ENCODE measurements at places on chromosomes 1 and 21.
A peak's percentile ranks its signal among the peaks of the same experiment; 100 is the strongest.

DNA sequence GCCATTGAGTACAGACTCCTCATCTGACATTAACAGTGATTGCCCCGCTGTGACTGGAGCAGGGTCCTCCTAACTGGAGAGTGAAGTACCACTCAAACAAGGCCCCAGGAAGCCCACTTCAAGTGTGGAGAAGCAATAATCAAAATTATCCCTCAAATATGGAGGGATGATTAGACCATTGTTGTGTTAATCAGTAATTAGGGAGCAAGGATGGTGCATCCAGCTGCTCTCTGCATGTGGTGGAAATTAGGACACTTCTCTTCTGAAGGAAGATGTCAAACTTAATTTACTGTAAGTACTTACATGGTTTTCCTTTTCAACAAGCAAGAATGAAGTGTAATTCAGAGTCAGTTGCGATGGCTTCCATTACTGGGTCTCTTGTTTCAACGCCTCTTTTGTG is 3.4 kb upstream of the ZP4 start:
- peak; percentile 45 for DNase-seq

DNA sequence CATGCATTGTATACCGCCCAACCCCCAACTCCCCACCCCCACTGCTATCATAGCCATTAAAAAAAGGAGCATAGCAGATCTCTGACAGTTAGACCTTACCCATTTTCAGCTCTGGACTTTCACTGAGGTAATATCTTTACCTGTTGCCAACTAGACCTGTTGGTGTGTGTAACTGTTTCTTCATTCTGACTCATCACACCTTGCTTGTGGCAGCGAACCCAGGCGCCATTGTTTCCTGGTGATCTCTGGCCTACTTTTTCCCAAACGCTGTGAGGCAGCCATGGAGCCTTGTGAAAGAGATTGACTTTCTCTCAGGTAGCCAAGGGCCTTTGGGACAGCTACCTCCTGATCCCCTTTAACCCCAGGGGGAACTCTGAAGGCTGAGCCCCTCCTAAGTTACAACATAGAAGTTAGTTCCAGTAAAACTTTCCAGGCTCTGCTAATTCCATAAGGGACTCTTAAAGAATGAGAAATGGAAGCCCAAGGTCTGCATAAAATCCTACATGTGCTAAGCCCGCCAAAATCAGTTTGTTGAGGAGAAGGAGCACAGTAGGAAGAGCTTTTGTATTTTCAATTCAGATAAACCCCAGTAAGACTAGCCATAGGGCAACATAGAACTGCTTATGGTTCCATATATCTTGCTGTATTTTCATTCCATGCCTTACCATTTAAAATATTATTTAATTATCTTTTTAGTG is 196.1 kb upstream of the CAMK1G start:
- DNase-seq, result no peak

GRCh38 chr1:101190441-101190840 is 46.4 kb upstream of the S1PR1 start:
- DNase-seq, result no peak

DNA sequence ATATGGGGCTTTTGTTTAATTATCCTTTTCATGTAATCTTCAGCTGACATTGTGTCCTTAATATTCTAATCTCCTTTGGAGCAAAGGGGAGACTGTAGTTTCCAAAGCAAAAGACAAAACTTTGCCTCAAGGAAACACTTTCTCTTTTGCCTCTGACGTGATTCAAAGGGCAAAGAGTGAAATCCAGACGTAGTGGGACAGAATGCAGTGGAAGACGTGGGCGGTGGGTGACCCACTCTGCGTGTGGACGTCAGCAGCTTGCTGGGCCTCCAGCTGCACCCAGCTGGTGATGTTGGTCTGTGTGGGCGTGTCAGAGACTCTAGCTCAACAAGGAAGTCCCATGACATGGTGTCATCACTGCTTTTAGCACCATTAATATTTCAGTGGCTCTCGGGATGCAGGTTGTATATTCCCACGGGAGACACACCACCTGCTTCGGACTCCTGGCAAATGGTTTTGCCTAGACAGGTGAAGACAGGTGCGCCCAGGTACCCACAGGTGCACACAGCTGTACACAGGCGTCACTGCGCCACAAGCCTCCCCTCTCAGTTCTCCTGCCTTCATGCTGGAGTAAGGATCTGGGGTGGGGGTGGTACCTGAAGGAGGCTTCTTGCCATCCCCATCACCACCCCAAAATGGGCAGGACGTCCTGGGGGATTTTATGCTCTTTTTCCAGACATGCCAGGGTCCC is 292.1 kb upstream of the VAMP3 start:
- DNase-seq, result no peak

DNA sequence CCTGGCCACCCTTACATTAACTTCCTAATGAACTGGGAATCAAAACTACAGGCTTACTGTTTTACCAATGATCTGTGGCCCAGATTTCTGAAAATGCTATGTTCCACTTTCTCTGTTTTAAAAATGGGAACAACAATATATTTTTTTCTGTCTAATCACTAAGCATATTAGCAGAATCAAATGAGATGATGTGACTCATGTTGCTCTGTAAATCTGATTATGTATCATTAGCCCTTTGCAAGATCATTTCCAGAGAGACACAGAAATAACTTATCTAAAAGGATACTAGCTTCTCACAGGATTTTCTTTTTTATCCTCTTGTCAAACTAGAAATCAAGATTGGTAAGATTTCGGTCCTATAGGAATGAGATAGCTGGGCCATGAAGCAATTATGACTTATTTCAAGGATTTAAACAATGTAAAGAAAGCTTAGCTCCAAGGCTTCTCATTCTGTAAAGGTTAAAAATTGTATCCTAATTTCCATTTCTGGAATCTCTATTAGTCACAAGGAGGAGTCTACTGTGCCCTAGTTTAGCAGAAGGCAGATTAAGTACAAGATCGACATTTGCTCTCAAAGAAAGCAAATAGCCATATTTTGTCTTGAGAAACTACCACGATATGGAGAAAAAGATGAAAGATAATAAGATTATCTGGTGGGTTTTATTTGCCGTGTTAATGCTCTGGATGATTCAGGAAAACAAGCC is 32.4 kb upstream of the CAMSAP2 start:
- DNase-seq, result no peak

GRCh38 chr1:113278777-113279176 is 111.5 kb upstream of the MAGI3 start:
- DNase-seq, result no peak

DNA sequence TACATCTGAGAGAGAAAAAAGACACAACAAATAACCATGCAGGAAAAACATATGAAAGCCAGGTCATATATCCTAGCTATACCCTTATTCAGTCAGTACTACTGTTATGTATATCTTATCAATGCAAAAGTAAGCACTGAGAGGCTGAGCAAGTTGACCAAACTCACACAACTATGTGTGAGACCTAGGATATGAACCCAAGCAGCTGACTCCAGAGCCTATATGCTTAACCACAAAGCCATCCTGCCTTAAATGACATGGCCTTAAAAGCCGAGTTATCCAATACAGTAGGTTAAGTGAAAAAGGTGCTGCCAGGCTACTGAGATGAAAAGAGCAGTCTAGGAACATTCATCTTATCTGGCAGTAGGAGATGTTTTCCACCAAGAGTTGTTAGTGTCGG is 151.6 kb downstream of the RERE start:
- no peak for DNase-seq

DNA sequence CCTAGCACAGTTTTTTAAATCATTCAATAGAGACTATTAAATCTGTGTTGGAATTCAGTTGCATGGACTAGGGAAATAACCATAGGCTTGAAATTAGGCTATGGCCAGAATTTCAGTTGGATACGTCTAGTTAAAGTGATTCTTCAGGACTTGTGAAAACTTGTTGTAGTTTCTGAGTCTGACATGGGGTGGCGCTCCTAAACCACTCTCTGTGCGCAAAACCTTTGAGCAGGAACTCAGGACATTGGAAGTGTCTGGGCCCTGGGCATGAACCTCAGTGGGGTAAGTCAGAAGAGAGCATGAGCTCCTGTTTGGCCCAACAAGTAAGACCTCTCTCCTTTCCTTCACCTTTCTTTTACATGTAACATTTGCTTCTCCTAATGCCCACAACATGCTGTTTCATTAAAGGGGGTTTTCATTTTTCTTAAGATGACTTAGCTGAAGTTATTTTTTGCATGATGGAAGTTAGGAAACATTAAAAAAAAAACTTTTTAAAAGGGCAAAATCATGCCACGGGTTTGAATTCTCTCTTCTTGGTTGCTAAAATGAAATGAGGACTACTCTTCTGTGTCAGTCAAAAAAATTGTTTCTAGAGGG is 17.1 kb upstream of the CCDC190 start:
- peak; percentile 72 for DNase-seq

DNA sequence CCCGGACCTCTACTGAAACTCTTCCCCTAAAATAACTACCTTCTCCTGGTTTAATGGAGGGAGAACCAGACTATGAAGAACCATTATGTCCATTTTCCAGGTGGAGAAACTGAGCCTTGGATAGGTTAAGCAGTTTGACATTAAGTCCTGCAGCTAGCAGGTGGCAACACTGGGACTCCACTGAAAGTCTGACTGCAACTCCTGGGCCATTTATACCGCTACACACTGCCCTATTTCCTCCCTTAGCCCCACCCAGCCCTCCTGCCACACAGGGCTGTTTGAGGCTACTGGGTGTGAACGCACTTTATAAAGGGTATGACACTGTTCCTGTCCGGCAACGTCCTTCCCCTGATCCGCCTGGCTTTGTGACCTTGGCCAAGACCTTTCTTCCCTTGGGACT is 511 bp upstream of the INPP5B start:
- DNase-seq, result no peak

DNA sequence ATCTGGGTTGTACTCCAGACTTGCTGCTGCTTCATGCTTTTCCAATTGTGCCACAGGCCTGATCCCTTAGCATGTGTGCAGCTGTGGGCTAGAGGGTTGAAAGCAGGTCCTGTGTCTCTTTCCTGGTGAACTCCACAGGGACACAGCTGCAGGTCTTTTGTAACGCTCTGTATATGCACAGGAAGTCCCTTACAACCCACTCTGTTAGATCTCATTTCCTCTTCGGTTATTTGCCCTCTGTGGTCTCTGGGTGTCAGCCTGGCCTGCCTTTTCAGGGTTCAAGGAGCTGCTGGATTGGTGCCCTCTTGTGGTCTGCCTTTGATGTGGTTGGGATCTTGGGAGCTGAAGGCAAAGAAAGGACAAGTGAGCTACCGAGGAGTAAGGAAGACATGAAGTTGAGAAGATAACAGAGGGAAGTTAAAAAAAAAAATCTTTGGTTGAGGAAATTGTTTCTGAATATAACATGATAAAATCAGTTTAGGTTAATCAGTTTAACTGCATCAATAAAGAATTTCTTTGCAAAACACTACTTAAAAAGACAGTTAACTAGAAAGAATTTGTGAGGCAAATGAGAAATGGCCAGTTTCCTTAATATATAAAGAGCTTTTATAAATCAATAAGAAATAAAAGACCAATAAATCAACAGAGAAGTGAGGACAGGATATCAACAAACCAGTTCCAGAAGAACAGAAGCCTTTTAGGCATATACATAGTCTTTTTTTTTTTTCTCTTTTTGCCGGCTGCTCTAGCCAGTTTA is 44.1 kb downstream of the UCK2 start:
- peak; percentile 40 for DNase-seq

DNA sequence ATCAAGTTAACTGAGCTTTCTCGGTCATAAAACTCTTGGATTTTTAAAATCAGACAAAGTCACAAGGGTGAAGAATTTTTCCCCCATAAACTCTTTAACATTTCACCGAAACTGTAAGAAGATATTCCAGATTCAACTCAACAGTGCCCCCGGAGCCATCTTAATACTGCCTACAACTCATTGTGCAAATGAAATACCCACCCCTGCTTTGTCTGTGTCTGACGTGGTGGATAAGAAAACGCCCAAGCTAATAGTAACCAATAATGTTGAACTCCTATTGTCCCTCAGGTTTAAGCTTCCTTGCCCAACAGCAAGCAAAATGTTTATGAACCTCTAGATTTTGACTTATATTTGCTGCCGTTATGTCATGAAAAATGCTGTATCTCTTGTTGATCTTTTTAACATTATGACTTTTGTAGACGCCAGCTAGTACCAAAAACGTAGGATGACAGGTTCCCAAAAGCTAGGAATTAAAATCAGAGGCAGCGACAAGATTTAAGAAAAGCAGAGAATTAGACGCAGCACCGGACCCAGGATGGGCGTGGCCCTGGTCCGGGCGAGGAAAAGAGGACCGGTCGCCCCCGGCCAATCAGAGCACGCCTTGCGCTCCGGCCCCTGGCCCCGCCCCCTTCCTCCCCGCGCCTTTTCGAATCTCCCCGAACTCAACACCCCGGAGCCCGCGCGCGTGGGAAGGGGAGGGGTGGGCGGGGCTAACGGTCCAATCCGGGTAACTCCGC is 1.1 kb downstream of the STMN1 start:
- DNase-seq, result peak; percentile 68

- DNase-seq, result no peak
Measured at GRCh38 chr1:211377539-211378450, 51.2 kb downstream of the TRAF5 start.

DNA sequence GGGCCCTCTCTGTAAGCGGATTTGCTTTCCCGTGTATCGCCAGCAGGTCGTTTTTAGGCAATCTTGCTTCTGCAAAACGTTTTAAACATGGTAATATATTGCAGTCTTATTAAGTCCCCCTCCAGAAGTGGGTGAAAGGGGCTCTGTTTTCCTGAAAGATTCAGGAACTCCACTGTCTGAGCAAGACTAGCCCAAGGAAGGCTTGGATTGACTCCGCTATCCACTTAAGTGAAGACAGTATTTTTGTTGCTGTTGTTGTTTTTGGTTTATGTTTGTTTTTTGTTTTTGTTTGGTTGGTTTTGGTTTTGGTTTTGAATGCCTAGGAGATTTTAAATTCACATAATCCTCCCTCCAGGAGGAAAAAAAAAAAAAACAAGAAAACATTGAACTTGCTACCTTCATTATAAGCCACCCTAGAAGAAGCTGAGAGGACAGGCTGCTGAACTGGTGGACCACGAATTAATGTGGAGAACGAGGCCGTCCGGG is 29.1 kb upstream of the NFIA start:
- DNase-seq, result no peak

- DNase-seq, result no peak
Measured at GRCh38 chr1:39646232-39647081, 7.0 kb upstream of the HEYL start.

DNA sequence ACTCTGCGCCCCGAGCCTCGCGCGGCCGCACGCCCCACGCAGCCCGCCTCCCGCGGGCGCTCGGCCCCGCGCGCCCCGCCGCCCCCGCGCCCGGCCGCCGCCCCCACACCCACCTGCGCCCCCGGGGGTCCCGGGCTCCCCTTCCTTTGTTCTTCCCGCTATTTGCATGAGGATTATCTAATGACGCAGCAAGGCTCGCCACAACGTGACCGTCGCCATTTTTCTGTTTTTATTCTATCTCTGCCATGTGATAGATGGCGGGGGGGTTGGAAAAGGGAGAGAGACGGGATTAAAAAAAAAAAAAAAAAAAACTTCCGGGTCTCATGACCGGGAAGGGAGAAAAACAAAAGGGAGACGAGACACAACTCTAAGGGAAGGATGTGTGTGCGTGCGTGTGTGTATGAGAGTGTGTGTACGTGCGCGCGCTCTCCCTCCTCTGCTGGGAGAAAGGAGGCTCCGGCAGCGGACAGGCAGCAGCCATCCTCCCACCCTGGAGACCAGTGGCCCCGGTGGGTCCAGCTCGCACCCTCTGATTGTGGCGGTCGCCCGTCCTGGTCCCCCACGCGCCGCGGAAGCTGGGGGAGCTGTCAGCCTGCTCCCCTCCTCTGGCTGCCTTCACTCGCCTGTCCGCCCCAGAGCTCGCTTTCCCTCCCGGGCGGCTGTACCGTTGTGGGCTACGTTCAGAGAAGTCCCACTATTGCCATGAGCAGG is 80.4 kb upstream of the AK4 start:
- DNase-seq, result peak; percentile 75

Data from NCI-H774 (cell line).